CD4-positive, alpha-beta T cell treated with Interleukin-6 at 100 ng/mL for 8 hours (primary cell): ENCODE measurements at places on chromosomes 5 and 9.
A peak's percentile ranks its signal among the peaks of the same experiment; 100 is the strongest.

- DNase-seq = no peak
Observed at GRCh38 chr5:75659791-75660450, 48.7 kb downstream of the ANKDD1B start.

- no peak for DNase-seq
Observed at GRCh38 chr9:122445155-122445749, 32.5 kb downstream of the OR1J1 start.

DNA sequence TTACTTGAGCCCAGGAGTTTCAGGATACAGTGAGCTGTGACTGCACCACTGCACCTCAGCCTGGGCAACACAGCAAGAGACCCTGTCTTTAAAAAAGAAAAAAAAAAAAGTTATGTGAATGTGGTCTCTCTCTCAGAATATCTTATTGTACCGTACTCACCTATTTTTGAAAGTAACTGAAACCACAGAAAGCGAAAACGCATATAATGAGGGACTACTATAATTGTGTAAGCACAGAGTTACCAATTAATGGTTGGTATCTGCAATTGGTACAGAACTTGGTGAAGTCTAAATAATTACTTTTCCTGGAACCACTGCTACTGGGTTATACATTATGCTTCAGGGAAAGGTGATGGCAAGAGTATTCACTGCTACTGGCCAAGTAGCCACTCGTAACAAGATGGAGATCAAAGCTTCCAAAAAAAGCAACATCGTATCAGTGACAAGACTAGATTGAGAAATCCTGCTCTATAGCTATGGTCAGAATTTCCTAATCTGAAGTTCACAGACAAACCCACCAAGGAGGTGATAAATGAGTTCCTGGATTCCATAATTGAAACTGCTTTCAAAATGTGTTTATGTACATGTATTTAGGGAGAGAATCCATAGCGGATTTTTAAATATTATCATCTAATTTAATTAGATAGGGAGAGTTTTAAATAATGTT, 82.7 kb downstream of the NR6A1 start:
- no peak for DNase-seq

GRCh38 chr5:142789206-142789605, 19.0 kb downstream of the ARHGAP26 start:
- no peak for DNase-seq

DNA sequence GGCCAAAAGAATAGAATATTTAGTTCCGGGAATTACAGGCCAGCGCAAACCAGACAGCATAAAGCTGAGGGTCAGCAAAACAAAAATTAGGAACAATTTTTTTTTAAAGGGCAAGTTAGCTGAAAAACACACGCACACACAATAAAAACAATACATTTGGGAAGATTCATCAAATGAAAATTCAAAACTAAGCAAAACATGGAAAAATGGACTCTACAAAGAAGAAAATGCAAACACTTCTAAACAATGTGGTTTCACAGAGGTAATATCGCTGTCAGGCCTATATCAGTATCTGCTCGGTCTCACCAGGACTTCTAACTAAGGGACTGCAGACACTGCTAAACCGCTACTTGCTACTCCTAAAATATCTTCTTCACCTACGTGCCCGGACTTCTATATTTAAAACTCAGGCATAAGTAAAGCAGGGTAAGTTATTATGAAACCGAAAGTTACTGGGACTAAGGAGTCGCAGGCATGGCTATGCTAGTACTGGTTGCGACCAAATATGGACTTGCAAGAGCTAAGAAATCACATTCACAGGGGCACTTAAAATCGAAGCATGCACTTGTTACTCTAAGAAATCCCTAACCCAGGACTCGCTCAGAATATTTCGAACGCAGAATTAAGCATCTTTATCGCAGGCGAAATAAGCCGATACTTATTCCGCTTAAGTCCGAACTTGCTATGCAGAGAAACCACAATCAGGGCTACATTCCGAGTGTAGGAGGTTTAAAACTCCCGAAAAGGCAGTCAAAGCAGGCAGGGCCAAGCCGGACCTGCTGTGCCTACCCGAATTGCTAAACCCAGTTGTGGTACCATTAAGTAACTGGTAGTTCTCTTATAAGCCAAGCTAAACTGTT, 2.3 kb downstream of the ANXA2R start:
- DNase-seq = peak; percentile 72

- no peak for DNase-seq
Observed at GRCh38 chr5:10418654-10419345, 22.9 kb upstream of the ROPN1L start.

DNA sequence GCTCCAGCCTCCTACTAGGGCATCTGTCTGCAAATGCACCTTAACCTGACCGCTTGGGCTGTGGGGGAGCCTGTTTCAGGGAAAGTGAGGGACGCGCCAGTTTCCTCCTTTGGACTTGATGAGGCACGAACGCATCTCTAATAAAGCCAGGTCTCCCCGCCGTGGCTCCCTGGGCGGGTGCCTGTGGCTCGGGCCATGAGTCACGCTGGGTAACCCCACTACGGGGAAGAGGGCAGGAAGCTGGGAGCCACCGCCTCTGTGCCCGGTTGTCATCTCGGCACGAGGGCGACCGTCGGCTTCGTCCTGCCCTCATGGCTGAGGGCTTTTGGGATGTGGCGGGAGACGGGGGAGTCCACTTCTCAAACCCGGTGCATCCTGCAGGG, 12.1 kb downstream of the NOTCH1 start:
- peak; percentile 76 for DNase-seq

DNA sequence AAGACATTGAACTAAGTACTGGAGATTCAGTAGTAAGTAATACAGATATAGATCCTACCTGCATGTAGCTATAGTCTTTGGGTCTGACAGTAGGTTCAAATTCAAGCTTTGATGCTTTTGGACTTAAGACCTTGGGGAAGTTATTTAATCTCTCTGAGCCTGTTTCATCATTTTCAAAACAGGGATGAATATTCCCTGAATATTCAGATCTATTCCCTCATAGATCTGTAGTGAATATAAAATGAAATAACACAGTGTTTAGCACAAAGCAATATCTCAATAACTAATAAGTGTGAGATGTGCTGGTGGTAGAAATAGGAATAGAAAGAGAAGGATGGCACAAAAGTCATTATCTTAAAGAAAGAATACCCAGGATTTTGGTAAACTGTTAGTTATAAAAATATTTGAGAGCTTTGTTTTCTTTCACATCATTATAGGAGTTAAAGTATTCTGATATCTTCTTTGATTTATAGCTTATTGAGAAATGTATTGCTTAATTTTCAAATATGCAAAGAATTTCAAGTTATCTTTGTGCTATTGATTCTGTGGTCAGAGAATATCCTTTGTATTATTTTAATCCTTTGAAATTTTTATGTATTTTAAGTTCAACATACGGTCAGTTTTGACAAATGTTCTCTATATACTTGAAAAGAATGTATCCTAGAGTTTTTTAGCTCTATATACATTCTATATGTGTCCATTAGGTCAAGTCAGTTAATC, 11.4 kb upstream of the RANBP3L start:
- no peak for DNase-seq

- DNase-seq = no peak
Observed at GRCh38 chr9:121282277-121283079, 14.5 kb downstream of the GSN start.

GRCh38 chr5:149118463-149118862, 22.8 kb upstream of the ABLIM3 start:
- no peak for DNase-seq

DNA sequence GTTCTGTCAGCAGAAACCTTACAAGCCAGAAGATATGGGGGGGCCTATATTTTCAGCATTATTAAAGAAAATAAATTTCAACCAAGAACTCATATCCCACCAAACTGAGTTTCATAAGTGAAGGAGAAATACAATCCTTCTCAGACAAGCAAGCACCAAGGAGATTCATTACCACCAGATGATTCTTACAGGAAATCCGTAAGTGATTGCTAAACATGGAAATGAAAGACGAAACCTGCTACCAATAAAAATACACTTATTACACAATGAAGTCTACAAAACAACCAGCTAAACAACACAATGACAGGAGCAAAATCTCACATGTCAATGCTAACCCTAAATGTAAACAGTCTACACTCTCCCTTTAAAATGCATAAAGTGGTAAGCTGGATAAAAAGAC, 17.8 kb upstream of the C9orf72 start:
- no peak for DNase-seq

- no peak for DNase-seq
Observed at GRCh38 chr5:73280821-73281746, 108.1 kb downstream of the TMEM174 start.

- DNase-seq = no peak
Observed at GRCh38 chr9:34035656-34036055, 13.0 kb downstream of the UBAP2 start.

DNA sequence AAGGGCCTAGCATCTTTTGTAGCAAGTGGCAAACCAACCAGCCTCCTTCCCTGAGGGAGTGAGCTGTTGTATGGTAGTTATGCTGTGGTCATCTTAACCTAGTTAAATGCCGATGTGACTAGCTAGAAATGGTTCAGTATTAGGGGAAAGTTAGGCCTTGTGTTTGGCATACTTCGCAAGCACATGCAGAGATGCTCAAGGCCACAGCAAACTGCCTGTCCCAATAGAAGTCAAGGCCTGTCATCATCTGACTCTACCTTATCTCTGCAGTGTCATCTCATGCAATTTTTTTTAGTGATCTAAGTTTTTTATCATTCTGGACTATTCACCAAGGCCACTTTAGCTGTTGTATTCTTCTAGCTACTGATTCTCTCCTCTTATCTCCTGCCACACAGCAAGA, 5.2 kb upstream of the EXOSC3 start:
- DNase-seq = no peak

- no peak for DNase-seq
Observed at GRCh38 chr9:98701576-98701975, 7.2 kb downstream of the GABBR2 start.

DNA sequence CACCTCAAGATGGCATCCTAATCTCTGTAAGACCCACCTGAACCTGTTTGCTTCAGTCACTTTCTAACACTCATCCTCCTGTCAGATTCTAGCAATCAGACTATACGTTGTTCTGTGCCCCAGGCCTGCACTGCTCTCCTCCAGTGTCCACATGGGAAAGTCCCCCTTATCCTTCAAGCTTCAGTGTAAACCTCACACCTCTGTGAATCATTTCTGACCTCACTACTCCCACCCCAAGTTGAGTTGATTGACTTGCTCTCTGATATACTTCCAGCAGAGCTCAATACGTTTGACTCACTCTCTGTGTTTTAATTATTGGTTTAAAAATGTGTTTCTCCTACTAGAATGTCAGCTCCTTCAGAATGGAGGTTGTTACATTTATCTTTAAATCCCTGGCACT, 240.2 kb downstream of the FBXL17 start:
- DNase-seq = no peak

DNA sequence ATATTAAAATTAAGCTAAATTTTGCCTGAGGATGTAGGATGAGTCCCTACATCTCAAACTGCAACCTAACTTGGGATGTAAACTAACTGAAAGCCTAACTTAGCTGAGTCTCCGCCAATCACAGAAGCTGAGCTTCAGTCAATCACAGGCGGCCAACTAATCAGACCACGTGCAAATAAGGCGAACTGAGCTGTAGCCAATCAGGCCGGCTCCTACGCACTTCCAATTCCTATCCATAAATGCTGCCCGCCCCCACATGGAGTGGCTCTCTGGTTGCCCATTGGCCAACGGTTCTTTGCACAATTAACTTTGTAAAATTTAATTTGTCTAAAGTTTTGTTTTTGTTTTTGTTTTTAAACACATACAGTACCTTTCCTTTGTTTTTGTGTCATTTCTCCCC, 13.9 kb upstream of the GPX8 start:
- no peak for DNase-seq

DNA sequence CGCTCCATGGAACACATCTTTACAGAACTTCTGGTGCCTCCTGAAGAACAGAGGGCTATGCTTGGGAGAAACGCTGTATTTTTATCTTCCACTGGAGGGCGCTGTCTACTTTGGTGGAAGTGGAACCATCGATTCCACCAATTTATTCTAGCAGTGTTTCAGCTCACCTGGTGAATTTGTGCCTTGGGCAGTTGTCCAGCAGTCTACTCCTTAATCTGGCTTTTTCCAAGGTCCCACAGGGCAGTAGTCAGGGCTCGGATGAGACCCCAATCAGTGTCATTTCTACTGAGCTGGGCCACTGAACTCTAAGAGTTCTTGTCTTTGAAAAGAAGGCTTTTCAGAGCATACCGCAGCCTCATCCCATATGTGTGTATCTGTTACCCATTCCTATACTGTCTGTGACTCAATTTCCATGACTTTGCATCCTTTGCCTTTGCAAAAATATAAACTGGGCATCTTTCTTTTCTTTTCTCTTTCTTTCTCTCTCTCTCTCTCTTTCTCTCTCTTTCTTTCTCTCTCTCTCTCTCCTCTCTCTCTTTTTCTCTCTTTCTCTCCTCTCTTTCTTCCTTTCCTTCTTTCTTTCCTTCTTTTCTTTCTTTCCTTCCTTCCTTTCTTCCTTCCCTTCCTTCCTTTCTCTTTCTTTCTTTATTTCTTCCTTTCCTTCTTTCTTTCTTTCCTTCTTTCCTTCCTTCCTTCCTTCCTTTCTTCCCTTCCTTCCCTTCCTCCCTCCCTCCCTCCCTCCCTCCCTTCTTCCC, 138.4 kb upstream of the ZNF618 start:
- no peak for DNase-seq

DNA sequence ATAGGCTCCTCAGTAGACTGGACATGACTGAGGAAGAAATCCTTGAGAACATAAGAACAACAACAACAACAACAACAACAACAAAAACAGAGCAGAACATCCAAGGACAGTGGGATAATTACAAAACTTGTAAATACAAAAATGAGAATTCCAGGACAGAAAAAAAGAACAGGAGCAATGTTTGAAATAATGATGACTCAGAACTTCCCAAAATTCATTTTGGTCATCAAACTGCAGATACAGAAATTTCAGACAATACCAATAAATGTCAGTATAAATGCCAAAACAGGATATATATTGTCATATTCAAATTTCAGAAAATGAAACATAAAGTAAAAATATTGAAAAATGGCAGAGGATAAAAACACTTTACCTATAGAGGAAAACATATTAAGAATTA, 259.0 kb downstream of the TRIM36 start:
- no peak for DNase-seq

- DNase-seq = no peak
Observed at GRCh38 chr5:163964671-163965070, 459.3 kb downstream of the MAT2B start.

GRCh38 chr5:132475497-132475882, 15.1 kb downstream of the IRF1 start:
- no peak for DNase-seq
